T-helper 2 cell treated with Interferon-gamma antibody and Interleukin-4, amounts not matched to agents 5 μg/mL and 100 μg/mL, for 36 hours (primary cell): ENCODE measurements at places on chromosomes 3 and 15.

GRCh38 chr3:7306901-7307300, 446.0 kb downstream of the GRM7 start:
- no peak for DNase-seq

DNA sequence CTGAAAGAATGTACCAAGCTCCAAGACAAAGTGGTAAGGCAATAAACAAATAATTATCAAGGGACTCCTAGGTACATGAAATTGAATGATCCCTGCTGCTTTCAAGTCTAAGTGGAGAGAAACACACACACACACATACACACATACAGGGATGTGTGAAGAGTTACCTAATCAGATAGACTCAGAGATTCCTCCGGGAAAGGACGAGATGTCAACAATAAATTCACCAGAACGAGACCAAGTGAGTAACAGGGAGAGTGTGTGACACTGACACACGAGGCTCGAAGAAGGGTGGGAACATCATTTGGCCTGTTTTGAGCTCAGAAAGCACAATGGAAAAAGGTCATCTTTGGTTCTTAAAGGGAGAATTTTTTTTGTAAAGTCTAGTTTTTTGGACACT, 13.4 kb downstream of the LRIG1 start:
- DNase-seq = no peak

DNA sequence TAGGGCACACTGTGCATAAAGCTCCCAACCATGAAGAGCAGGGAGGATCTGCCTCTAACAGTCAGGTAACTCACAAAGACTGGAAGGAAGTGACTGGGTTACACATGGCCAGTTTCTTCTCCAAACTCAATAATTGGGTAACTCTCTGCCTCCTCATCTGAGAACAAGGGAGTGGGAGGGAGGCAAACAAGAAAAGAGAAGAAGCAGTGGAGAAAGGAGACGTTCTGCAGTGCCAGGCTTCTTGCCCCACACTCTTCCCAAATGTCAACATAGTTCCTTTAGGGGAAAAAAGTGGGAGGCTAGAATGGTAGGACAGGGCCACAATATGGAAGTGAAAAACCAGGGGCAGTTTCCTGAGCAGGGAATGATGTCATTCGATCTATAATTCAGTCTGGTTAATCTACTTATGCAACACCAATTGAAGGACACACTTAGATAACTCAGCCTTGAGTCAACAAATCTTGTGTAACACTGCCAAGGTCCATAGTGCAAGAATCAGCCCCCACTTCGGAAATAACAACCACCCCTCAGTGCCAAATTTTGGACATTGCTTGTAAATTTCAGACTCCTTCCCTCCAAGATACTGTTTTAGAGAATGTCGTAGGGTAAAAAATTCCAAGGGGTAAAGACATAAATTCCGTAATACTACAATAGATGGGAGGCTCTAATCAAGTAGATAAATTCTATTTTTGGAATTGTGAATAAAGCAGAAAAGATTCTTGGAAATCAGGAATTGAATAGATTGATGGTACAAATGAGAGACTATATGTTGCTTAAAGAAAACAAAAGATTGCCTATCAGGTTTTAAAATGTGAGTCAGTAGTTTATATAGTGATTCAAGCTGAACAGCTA, 143.0 kb downstream of the LPP start:
- DNase-seq = no peak

- no peak for DNase-seq
Measured at GRCh38 chr15:40847223-40847961, 3.5 kb downstream of the SPINT1 start.

DNA sequence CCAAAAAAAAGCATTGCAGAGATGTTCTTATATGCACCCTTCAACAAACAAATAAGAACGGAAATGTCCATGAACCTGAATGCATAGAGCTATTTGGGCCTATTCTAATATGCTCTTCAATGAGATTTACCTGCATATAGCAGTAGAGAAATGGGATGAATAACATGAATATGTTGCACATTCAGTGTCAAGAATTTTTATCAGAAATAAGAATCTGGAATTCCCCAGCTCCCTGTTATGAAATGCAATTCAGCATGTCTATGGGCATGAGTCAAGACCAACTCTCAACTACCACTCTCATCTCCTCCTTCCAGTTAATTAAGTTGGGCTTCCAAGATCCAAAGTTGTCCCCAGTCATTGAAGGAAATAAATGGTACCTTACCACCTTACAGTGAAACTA, 133.7 kb upstream of the ALCAM start:
- DNase-seq = no peak
